Glutamatergic neuron (in vitro differentiated cells): ENCODE measurements at places on chromosomes 13 and 19. TPM values are rescaled to one million over a fixed set of nuclear protein-coding genes. Genes with fewer than 3 reads are reported as not detected.

DNA sequence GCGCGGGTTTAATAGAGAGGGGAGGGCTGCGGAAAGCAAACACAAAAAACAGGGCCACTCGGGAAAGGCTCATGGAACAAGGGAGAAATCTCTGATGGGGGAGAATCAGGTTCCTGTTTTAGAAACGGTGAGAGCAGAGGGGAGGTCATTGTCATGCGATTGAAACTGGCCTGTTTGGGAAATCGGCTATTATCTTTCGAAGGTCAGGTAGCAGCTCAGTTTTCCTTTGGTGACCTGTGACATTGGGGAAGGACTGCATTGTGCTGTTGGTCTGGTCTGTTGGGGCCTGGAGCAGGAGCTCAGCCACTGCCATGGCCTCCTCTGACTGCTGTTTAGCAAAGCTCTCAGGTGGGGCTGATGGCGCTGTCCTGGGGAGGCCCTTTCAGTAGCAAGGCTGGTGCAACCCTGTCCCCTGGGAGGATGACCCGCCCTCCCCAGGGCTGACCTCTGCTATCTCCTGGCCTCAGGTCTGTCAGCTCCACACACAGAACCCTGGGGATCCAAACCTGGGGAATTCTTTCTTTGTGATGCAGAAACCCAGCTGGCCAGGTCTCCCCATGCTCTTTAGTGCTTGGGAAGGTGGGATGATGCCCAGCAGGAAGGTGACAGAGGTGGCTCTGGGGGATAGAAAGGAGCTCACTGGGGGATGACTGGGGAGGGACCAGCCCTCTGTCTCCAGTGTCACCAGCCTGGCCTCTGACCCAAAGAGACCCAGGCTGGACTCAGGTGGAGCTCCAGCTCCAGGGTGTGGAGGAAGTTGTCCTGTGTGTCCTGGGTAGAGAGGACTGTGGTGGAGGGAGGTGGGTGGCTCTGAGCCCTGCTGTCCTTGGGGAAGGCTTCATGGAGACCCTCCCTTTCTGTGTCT, 21.2 kb upstream of the CD177 start:
- DNase-seq, result no peak
- H3K27ac ChIP-seq, result no peak overlapping the region
- H3K4me3 ChIP-seq, result no peak overlapping the region
- H3K4me1 ChIP-seq, result no peaks in the 10 kb centered on the region
- peaks cover 6% of the 10 kb centered on the region for H3K27me3 ChIP-seq
- peaks cover 4% of the 10 kb centered on the region for H3K36me3 ChIP-seq

- peaks cover 25% of the 10 kb centered on the region for H3K4me1 ChIP-seq
- H3K36me3 ChIP-seq, result peaks cover 4% of the 10 kb centered on the region
- peaks cover 1% of the 10 kb centered on the region for H3K27me3 ChIP-seq
- H3K27ac ChIP-seq, result no peak overlapping the region
- no peak overlapping the region for H3K4me3 ChIP-seq
- DNase-seq, result no peak
These were observed 67.5 kb downstream of the POSTN start for GRCh38 chr13:37531049-37531448.

Gene PABPC3
- total RNA-seq, result 0.22 TPM

Gene ZNF837
- 2.0 TPM for total RNA-seq

GRCh38 chr13:99316224-99316623, 9.0 kb upstream of the GPR183 start:
- H3K4me1 ChIP-seq, result no peaks in the 10 kb centered on the region
- H3K36me3 ChIP-seq, result no peaks in the 10 kb centered on the region
- no peak overlapping the region for H3K4me3 ChIP-seq

Gene CYP4F2
- total RNA-seq, result not detected

DNA sequence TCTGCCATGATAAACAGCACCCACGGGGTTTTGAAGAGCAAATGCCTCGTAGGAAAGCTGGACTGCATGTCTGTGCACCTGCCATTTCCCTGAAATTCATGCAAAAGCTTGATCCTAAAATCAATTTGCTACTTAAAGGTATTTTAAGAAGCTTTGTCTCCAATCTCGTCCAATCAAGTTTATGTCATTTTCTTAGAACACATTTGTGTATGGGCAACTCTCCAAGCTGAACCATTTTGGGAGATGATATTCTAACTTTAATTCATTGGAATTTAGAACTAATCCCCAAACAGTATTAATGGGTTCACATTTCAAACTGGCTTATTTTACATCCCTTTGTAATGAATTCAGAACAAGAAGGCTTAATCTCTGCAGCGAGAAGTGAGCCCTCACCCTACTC, 822 bp downstream of the ADPRHL1 start:
- H3K36me3 ChIP-seq, result peaks cover 9% of the 10 kb centered on the region
- no peak for DNase-seq
- peaks cover 12% of the 10 kb centered on the region for H3K27me3 ChIP-seq
- H3K4me1 ChIP-seq, result peaks cover 41% of the 10 kb centered on the region

Gene KIR2DL4
- total RNA-seq, result not detected

Gene ZNF433
- 4.5 TPM for total RNA-seq

- H3K4me1 ChIP-seq, result no peaks in the 10 kb centered on the region
- no peak overlapping the region for H3K27ac ChIP-seq
- H3K27me3 ChIP-seq, result no peaks in the 10 kb centered on the region
- H3K4me3 ChIP-seq, result no peak overlapping the region
- no peaks in the 10 kb centered on the region for H3K36me3 ChIP-seq
These were observed 273.2 kb downstream of the LIG4 start for GRCh38 chr13:107942030-107942617.

Gene MEIOSIN
- total RNA-seq, result not detected
